RWPE2 (cell line): ENCODE measurements at places on chromosomes 1 and 21.

- DNase-seq: no peak
Observed at GRCh38 chr1:121408354-121408753, 223.6 kb downstream of the SRGAP2C start.

DNA sequence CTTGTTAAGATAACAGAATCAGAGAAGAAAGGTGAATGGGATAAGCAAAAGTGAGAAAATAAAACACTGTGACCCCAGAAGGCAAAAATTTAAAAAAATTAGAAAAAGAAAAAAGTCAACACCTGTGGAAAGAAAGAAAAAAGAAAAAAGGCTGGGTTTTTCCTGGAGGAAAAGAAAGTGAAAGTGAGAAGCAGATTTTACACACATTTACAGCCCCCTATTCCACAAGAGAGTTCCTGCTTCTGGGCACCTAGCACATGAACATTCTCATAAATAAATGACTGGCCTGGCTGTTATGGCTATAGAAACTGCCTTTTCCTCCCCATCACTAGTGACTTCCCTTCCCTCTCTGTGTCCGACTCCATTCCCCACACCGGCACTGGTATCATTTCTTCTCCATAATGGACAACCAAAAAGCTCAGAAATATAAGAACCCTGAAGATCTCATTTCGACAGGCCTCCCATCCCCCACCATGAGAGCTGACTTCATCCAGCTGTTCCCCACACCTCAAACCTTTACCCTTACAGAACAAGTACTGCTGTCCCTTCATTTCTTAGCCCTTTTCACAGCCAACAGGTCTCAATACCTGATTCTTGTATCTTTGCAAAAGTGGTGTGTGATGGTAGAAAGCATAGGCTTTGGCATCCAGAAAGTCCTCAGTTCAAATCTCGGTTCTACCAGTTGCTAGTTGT, 12.6 kb downstream of the MTF1 start:
- no peak for DNase-seq

GRCh38 chr1:157137046-157137407, 1.2 kb downstream of the ETV3 start:
- DNase-seq: no peak

DNA sequence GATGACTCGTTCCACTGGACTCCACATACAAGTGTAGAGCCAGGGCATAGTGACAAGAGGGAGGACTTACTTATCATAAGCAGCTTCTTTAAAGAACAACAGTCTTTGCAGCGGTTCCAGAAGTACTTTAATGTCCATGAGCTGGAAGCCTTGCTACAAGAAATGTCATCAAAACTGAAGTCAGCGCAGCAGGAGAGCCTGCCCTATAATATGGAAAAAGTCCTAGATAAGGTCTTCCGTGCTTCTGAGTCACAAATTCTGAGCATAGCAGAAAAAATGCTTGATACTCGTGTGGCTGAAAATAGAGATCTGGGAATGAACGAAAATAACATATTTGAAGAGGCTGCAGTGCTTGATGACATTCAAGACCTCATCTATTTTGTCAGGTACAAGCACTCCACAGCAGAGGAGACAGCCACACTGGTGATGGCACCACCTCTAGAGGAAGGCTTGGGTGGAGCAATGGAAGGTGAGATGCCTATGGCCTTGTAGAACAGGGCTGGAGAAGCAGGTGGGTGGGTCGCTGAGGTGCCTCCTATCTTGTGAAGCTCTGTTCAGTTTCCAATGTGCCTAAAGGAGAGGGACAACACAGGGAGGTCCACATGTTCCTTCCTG, 12.1 kb downstream of the MIA3 start:
- DNase-seq: no peak

GRCh38 chr1:94119796-94120569, 965 bp downstream of the ABCA4 start:
- no peak for DNase-seq

GRCh38 chr1:209607102-209607794, 23.7 kb downstream of the CAMK1G start:
- no peak for DNase-seq

- DNase-seq: no peak
Observed at GRCh38 chr1:174998569-174999215, 1.1 kb upstream of the CACYBP start.

- DNase-seq: no peak
Observed at GRCh38 chr1:41623736-41624135, 139.3 kb upstream of the EDN2 start.

DNA sequence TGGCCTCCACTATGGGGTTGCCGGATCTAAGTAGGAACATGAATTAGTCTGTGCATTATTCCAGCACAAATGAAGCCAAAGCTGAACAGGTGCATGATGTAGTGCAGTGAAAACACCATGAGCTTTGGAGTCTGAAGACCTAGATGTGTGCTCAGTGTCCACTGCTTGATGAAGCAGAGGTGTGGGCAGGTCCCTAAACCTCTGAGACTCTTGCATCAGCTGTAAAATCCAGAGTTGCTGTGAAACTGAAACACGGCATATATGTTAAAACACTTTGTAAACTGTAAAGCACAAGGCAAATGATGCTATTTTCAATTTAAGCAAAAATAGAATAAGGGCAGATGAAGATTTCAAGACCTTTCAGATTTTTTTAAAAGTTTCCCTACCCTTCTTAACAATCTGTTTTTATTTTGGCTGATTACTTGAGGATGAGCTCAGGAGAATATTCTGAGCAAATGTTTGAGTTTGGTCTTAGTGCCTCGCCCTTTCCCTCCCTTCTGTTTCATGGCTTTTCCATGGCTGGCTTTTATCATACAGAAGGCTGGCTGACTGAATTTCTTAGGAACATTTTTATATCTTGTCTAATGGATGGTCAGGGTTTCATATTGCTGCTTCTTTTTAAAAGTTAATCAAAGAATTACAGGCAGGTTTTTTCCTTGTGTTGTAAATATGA, 221.8 kb downstream of the NTNG1 start:
- no peak for DNase-seq

DNA sequence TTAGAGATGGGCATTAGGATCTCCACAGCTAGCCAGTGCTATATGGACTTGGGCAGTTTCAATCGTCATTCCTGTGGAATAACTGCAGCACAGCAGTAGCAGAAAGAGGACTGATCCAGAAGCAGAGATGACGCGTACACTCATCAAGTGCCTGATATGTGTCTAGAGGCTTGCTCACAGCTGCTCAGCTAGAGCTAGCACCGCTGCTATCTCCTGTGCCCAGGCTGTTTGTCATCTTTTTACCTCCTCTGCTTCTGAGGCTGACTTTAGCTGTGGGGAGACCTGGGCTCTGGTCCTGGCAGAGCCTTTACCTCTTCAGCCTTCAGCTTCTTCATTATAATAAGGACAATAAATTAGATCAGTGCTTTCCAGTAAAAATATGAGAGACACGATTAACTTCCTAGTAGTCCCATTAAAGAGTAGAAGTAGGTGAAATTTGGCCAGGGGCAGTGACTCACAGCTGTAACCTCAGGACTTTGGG, 5.3 kb downstream of the TENT5C start:
- DNase-seq: no peak

- DNase-seq: no peak
Observed at GRCh38 chr1:12178511-12178910, 11.7 kb downstream of the TNFRSF1B start.

GRCh38 chr1:7313826-7314225, 457.3 kb upstream of the VAMP3 start:
- DNase-seq: no peak

DNA sequence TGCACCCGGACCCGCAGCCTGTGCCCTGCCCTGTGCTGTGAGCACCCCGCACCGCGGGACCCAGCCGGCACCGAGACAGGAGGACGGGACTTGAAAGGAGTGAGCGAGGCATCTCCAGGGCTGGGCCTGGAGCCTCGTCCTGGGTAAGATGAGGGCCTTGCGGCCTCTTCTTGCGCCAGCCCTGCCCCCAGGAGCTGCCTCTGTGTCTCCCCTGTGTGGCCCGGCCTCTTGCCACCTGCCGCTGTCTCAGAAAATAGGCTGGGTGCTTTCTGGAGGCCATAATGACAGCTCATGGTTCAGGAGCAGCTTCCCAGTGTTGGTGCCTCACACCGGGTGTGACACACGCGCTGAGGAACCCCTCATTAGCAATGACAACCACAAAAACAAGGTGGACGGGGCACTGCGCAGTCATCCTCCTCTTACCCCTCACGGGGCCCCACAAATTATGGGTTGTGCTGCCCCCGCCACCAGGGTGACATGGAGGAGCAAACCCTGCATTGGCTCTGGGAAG, 161.5 kb upstream of the C1orf174 start:
- no peak for DNase-seq

DNA sequence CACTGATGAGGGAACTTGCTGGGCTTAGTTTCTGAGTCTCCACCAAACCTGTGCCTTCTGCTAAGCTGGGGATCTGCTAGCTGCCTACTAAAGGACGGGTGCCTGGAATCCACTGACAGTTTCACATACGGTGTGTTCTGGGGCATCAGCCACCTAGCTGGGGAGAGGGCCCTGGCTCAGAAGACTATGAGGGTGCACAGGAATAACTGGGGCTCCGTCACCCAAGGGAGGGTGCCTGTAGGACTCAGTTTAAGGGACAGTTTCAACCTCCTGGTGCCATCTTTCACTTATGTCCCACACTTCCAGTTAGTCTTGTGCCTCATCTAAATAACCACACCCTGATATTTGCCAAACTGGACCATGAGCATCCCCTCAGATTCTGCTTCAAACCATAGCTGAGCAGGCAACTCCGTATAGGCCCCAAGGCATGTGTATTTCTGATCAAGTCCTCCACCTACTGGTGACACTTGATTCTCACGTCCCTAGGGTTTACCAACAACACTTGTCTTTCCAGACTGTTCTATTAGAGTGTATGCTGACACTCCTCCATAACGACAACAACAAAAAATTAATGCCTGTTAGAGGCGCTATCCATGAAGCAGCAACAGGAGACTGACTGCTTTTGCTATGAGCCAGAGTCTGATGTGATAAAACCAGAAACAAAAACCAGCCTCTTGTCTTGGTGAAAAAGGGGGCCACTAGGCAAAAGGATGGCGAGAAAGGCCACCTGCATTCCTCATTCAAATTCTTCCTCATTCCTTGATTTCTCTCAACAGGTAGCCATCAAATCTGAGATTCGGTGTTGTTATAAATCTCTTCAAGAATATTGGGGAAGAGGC, 55.0 kb upstream of the PAXBP1 start:
- no peak for DNase-seq

DNA sequence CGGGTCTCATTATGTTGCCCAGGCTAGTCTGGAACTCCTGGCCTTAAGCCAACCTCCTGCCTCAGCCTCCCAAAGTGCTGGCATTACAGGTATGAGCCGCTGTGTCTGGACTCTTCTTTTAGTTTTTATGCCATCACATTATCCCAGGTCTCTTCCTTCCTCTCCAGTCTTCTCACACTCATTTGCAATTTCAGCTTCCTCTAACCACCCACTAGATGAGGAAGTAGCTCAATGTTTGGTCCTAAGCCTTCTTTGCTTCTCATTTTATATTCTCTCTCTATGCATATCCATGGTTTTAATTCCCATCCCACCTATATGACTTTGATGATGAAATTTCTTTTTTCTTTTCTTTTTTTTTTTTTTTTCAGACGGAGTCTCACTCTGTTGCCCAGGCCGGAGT, 3.1 kb upstream of the ZBTB8A start:
- DNase-seq: no peak

DNA sequence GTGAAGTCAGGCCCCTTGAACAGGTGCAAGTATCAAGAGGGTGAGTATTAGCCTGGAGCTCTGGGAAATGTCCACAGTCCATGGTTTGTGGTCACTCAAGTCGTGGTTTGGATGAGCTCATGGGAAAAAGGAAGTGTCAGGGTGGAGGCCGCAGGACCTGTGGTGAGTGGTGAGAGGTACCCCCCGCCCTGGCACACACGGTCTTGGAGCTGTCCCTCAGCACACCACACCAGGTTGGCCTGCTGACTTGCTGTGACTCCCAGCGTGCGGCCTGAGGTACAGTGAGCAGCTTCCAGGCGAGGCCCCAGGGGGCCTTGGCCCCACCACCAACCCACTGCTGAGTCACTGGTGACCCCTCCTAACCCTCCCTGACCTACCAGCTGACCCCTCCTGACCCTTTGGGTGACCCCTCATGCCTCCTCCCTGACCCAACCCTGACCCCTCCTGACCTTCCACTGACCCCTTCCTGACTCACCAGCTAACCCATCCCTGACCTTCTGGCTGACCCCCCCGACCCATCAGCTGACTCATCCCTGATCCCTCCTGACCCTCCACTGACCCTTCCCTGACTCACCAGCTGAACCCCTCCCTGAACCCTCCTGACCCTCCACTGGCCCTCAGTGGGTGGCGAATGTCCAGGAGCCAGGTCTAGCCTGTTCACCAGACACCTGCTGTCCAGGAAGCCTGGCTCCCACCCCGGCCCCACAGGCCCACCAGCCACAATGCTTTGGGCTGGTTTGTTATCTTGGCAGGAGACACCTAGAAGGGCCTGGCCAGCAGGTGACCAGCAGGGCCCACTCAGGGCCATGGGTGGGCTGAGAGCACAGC, 34.8 kb upstream of the RNF187 start:
- DNase-seq: no peak
